ENCODE measurements at places on chromosomes 7 and 10. TPM values are rescaled to one million over a fixed set of nuclear protein-coding genes. Genes with fewer than 3 reads are reported as not detected.

Gene EBLN1
- not detected for polyA plus RNA-seq

Gene PRF1
- not detected for polyA plus RNA-seq

Gene LDB3
- 1.2 TPM for polyA plus RNA-seq

Gene ZNF804B
- polyA plus RNA-seq = not detected

Gene PLXNA4
- polyA plus RNA-seq = 1.2 TPM

Gene JCAD
- 3.6 TPM for polyA plus RNA-seq

Gene CCL24
- polyA plus RNA-seq = 32.8 TPM

Gene SLC16A12
- not detected for polyA plus RNA-seq

Gene UNCX
- not detected for polyA plus RNA-seq

Gene SLC35G1
- 11.1 TPM for polyA plus RNA-seq

Gene DNAJC12
- 10.5 TPM for polyA plus RNA-seq

Gene TMEM178B
- polyA plus RNA-seq = not detected

Gene GATA3
- polyA plus RNA-seq = not detected

Gene CPED1
- polyA plus RNA-seq = 1.2 TPM

Data from sigmoid colon (tissue), 7 donors.